Esophagus squamous epithelium (tissue), 5 donors: ENCODE measurements at places on chromosomes 5 and 9. TPM values are rescaled to one million over a fixed set of nuclear protein-coding genes. Genes with fewer than 3 reads are reported as not detected.

C9 gene
- total RNA-seq: not detected

PLAC8L1 gene
- not detected for total RNA-seq

DNA sequence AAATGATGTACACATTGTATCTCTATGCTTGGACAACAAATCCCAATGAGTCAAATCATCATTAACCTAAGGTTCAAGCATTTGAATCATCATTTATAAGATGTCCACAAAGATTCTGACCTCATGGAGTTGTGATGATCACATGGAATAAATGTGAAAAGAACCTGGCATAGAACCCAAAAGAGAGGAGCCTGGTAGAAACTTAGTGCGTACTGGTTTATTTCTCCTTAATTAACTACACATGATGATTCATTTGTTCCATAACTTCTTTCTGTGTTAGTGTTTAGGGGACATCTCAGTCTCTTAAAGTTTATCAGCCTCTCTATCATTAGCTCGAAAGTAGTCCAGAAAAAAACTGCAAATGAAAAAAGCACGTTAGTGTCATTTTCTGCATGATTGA lies 411.6 kb downstream of the BRINP1 start:
- no peaks in the 10 kb centered on the region for H3K36me3 ChIP-seq
- no peaks in the 10 kb centered on the region for H3K4me1 ChIP-seq
- H3K4me3 ChIP-seq: no peak overlapping the region
- DNase-seq: no peak
- no peaks in the 10 kb centered on the region for H3K27me3 ChIP-seq

- no peak for DNase-seq
- no peak overlapping the region for H3K4me3 ChIP-seq
- H3K4me1 ChIP-seq: no peaks in the 10 kb centered on the region
- peaks cover 6% of the 10 kb centered on the region for H3K27me3 ChIP-seq
- no peaks in the 10 kb centered on the region for H3K36me3 ChIP-seq
Measured at GRCh38 chr9:132486706-132487350, 76.8 kb downstream of the CFAP77 start.

DNA sequence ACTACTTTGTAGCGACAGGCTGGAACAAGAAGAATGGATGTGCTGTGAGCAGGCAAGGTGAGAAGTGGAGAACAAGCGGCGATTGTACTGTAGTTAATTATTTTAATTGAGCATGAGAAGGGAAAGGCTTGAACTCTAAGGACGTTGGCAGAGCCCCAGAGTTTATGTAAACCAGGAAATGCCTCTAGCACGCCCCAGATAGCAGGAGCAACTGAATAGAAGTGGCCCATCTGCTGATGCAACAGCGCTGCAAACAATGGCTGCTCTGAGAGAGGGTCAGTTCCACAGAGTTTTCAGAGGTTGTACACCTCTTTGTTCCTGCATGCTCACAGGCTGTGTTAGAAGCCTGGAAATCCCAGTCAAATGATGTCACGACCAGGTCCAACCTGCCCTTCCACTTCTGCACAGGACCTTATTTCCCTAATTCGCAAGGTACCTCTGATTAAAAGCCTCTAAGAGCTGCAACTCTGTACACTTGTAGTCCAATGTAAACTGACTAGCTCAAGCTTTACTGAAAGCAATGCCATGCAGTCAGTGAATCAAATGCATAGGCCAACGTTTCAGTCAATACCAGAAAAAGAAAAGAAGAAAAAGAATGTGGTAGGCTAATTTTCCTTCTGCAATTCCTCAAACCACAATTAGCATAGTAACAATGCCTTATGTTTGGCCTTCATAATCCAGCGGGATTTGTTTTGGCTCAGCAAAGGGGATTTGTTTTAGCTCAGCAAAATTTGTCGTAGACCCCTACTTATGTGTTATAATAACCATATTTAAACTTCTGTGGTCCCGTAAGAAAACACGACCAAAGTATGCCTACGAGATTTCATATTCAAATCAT lies 119.6 kb upstream of the RETREG1 start:
- no peaks in the 10 kb centered on the region for H3K27me3 ChIP-seq
- H3K4me1 ChIP-seq: no peaks in the 10 kb centered on the region
- DNase-seq: no peak
- H3K4me3 ChIP-seq: no peak overlapping the region
- no peaks in the 10 kb centered on the region for H3K36me3 ChIP-seq

GRCh38 chr5:154274828-154275185 lies 84.3 kb downstream of the GALNT10 start:
- peaks cover 44% of the 10 kb centered on the region for H3K4me1 ChIP-seq
- H3K4me3 ChIP-seq: no peak overlapping the region
- H3K27ac ChIP-seq: no peak overlapping the region

- no peaks in the 10 kb centered on the region for H3K36me3 ChIP-seq
- no peak for DNase-seq
- no peak overlapping the region for H3K27ac ChIP-seq
- H3K4me1 ChIP-seq: peaks cover 18% of the 10 kb centered on the region
- H3K4me3 ChIP-seq: no peak overlapping the region
Measured at GRCh38 chr5:107301999-107302398, 368.7 kb downstream of the EFNA5 start.

DNA sequence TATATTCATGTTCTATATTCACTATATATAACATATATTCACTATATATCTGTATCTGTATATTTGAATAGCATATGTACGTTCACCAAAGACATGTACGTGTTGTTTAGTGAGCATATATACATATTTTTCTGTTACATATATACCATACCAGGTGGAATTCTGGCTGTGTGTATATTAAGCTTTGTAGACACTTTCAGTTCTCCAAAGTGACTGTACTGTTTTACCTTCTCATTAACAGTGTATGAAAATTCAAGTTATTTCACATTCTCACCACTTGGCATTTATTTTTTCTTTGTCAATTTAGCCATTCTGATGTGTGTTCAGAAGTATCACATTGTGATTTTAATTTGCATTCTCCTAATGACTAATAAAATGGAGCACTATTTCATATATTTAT lies 52.2 kb downstream of the DROSHA start:
- H3K4me3 ChIP-seq: no peak overlapping the region
- DNase-seq: no peak
- no peak overlapping the region for H3K27ac ChIP-seq
- H3K36me3 ChIP-seq: peaks cover 61% of the 10 kb centered on the region
- no peaks in the 10 kb centered on the region for H3K4me1 ChIP-seq

DNA sequence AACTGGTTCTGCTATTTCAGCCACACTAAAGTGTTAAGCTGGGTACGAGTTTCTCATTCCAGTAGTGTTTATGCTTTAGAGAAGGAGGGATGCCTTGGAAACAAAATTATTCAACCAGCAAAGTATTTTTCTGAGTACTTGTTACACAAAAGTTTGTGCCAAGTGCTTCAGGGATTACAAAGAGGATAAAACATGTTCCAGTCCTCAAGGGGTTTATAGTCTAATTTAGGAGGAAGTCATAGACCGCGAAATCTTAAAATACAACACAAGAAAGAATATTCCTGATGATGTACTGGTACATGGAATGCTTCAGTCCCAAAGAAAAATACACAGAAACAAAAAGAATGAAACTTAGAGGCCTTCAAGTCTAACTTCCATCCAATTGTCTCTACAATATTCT lies 85.4 kb upstream of the NR4A3 start:
- no peak for DNase-seq
- H3K27me3 ChIP-seq: no peaks in the 10 kb centered on the region
- H3K4me1 ChIP-seq: peaks cover 5% of the 10 kb centered on the region
- H3K36me3 ChIP-seq: no peaks in the 10 kb centered on the region
- H3K27ac ChIP-seq: no peak overlapping the region

GRCh38 chr9:108443019-108443633 lies 412.7 kb downstream of the ACTL7B start:
- peak overlapping the region; percentile 87 for H3K27ac ChIP-seq
- no peaks in the 10 kb centered on the region for H3K36me3 ChIP-seq
- no peak for DNase-seq
- peaks cover 69% of the 10 kb centered on the region for H3K4me1 ChIP-seq

DNA sequence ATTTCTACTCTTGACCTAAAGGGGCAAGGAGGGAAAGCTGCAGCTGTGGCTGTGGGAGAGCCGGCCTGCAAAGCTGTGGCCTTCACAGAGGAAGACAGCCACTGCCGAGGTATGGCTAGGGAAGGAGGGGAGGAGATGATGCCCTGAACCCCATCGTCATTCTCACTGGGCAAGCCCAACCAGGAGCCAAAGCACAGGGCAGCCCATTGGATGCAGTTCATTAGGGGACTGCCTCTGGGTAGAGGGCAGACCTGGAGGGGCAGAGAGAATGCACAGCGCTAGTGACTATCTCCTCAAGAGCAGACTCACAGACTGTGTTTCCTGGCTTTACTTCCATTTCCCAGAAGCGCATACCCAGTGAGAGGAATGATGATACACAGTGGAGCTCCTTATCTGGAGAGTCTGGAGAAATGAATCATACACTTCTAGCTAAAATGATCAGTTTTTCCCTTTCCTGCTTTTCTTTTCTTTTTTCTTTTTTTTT lies 47.2 kb upstream of the TTC23L start:
- no peak overlapping the region for H3K27ac ChIP-seq
- peaks cover 11% of the 10 kb centered on the region for H3K36me3 ChIP-seq
- no peaks in the 10 kb centered on the region for H3K27me3 ChIP-seq
